ENCODE measurements at places on chromosomes 1 and 21.
A peak's percentile ranks its signal among the peaks of the same experiment; 100 is the strongest.

DNA sequence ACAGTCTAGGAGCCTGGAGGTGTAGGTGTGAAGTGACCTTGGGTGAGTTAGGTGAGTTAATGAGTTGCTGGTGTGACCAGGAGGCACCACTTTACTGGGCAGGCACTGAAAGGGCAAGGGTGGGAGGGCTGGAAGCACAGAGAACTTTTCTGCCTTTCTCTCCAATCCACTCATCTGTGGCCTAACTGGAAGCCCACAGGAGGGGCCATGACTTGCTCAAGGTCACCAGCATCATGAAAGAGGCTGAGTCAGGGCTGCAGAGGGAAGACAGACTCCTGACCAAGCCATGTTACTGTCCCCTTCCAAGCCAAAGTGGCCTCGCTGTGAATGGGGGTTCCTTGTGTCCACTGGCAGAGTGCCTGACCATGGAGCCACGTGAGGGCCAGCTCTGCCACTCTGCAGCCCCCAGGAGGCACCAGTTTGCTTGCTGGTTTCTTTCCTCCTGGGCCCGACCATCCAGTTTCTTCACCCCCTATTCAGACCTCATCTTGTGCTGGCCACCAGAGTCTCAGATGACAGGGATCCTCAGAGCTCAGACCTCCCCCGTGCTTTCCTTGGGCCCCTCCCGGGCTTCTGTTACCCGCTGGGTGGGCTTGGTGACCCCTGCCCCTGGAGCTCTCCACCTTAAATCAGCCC is 4.3 kb upstream of the BSND start:
- no peak for DNase-seq

DNA sequence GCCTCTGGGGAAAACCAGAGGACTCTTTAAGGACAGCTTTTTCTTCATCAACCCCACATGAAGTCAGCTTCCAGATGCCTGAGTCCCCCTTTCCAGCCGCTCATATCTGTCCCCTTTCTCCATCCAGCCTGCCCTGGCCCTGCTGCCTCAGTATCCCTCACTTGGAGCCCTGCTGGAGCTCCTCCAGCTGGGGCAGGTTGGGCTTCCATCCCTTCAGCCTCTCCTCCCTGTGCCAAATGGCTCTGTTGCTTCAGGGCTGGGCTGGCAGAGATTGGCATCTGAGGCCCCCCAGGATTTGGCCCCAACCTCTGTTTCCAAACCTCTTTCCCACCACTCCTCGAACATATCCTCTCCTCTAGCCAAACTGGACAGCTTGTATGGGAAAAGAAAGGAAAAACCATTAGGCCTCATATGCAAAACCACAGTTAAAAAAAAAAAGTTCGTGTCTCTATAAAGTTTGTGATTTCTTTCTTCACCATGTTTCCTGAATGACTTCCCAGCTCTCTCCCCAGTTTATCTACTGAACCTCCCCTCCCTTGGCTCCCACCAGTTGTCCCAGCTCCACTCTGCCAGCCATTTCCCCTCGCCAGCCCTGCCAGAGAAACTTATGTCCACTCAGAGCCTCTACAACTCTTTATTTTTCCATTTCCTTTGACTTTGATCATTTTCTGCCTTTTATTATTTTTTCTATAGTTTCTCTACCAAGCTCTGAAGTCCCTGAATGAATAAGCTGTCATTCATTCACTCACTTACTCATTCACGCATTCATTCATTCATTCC is 217.9 kb downstream of the FOXD2 start:
- no peak for DNase-seq

DNA sequence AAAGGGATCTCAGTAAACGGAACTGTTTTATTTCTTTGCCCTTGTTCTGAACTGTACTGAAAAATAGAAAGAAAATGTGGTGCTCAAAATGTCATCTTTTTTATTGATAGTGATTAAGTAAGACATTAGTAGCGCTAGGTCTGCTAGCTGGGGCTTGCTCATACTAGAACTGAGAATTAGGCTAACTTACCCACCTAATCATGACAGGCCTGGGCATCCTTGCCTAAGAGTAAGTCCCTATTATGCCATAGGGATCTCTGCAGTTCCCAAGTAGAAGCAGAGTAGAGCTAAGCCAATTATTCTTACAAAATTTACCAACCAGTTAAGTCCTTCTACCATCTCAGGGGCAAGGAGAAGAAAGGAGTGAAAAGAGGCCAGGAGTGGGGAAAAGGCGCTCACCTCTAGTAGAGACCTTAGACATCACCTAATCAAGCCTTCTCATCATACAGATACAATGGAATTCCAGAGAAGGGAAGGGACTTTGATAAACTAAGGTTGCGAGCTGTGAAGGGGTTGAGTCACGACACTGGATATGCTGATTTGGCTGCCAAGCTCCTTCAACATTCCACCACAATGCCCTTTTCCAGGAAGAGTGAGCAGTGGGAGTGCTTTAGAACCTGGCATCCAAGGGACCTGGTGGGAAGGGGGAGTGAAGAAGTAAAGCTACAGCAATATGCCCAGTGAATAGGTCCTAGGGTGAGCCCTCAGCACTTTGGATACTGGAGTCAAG is 27.7 kb upstream of the RPTN start:
- no peak for DNase-seq

- DNase-seq, result peak; percentile 17
These were observed 8.9 kb upstream of the LEMD1 start for GRCh38 chr1:205430696-205431305.

DNA sequence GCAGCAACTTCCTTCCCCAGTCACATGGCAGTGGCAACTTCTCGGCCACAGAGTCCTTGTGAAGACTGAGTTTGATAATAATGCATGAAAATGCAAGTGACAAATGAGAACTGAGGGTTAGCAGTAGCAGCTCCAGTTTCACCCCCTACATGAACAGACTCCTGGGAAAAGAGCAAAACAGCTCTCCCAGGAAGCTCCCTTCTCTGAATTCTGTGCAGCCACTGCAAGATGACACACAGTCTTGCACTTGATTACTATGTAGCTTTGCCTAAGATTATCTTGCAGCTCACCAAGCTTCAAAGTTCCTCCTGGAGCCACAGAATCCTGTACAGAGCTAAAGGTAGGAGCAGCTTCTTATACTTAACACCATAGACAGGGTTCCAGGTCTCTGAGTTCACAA is 4.7 kb downstream of the PGBD5 start:
- no peak for DNase-seq

- no peak for DNase-seq
These were observed 14.6 kb upstream of the PTGFRN start for GRCh38 chr1:116895073-116895472.

DNA sequence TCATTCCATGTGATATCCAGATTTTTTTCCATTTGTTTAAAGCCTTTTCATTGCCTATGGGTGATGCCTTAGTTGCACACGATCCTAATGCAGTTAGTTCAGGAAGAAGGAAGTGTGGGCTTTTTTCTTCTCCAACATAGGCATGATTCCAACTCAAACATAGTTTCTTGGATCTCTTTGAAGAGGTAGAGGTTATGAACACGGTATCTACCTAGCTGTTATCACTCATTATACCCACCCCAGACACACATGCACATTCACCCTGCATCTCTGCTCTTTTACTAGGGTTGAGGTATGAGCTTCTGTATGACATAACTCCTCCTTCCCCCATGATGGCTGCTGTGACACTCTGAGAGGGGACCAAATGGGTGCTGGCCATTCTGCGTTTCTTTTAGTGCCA is 122.1 kb upstream of the ZNF648 start:
- DNase-seq, result no peak

DNA sequence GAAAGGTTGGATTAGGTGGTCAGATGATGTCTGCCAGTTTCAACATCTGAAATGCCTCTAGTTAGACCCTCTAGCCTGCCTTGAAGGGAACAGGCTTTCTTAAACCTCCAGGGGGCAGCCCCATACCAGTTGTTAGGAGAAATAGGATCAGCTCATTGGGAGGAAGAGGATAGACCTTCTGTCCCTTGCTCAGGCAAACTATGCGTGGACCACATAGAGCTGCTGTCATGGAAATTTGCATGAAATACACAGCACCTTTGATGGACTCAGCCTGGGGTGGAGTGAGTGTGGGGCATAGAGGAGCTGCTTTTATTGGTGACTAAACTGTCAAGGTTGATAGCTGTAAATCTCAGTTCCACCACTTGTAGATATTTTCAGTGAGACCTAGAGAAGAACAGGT is 38.4 kb upstream of the SPAG17 start:
- no peak for DNase-seq

DNA sequence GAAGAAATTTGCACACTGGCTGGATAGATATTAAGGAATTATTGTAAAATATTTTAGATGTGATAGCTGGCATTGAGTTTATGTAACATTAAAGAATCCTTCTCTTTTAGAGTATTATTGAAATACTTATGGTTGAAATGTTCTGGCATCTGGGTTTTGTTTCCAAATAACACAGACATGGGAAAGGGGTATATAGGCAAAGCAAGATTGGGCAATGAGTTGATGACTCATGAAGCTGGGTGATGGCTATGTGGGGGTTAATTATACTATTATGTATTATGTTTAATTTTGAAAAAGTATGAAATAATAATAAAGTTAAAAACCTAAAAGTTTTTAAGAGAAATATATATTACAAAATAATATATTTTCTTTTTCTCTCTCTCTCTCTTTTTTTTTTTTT is 12.5 kb upstream of the PTPN14 start:
- no peak for DNase-seq

DNA sequence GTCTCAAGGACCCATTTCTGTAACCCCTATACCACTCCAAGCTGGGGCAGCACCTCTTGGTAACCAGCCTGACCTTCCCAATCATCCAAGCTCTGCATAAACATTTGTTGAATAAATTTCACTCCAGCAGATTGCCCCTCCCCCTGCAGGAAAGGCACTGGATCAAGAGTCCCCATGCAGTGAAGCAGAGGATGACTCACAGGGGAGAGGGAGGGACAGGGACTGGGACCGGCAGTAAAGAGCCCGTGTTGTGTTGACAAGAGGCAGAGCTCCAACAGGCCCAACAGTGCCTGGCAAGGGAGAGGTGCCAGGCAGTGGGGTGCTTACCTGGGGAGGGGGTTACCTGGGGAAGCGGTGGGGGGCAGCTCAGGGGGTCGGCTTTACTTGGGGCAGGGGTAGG is 32.3 kb downstream of the SLC9A1 start:
- DNase-seq, result no peak

GRCh38 chr1:156577550-156577949 is 2.0 kb upstream of the TTC24 start:
- DNase-seq, result no peak

GRCh38 chr1:230696722-230697437 is 17.0 kb downstream of the AGT start:
- DNase-seq, result no peak

DNA sequence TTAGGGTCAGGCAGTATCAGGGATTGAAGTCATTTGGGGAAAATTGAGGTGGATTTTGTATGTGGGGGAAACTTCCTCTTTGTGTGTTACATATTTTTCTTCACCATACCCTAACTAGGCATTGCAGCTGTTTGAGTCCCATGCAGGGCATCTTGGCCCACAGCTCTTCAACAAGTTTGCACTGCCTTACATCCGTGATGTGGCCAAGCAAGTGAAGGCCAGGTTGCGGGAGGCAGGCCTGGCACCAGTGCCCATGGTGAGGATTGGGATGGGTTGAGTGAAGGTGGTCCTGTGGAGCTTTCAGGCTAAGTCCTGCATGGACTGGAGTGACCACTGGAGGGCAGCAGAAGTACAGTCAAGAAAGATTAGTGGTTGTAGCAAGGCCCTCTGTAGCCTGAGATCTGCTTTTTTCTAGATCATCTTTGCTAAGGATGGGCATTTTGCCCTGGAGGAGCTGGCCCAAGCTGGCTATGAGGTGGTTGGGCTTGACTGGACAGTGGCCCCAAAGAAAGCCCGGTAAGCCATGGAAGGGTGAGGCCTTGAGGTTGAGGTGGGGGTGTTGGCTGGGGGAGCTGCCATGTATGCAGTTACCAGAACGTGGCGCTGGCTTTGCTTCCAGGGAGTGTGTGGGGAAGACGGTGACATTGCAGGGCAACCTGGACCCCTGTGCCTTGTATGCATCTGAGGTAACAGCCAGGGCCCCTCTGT is 2.4 kb downstream of the UROD start:
- DNase-seq, result peak; percentile 60

- DNase-seq, result no peak
These were observed 68.7 kb upstream of the C1orf105 start for GRCh38 chr1:172351754-172352161.

DNA sequence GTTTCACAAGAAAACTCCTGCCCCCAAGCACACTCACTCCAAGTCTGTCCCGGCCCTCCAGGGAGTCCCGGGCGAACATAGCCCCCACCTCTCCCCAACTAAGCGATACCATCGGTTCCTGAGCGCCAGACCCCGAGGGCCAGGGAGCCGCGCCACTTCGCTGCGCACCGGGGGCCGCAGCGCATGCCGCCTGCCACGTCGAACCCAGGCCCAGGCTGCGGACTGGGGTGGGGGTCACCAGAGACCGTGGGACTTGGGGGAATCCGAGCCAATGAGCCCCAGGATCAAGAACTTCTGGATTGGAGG is 801 bp downstream of the RSPO1 start:
- DNase-seq, result no peak

DNA sequence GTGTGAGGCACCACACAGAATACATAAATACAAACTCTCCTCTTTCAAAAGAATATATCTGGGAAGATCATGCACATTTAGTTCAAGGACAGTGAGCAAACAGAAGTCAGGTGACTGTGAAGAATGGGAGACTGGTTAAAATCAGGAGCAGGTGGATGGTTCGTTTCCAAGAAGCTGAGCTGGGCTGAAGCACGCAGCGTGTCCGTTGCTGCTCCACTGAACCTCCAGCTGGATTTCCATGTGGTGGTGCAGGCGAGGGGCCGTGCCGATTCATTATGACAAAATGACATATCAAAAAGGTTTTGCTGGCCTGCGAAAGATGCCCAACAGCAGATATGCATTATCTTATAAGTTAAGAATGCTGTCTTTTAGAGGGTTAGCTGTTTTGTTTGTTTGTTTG is 66.0 kb downstream of the OLIG1 start:
- DNase-seq, result no peak

- DNase-seq, result no peak
These were observed 2.6 kb upstream of the RORC start for GRCh38 chr1:151834239-151834638.

GRCh38 chr21:43815107-43815613 is 25.8 kb downstream of the RRP1 start:
- DNase-seq, result no peak

DNA sequence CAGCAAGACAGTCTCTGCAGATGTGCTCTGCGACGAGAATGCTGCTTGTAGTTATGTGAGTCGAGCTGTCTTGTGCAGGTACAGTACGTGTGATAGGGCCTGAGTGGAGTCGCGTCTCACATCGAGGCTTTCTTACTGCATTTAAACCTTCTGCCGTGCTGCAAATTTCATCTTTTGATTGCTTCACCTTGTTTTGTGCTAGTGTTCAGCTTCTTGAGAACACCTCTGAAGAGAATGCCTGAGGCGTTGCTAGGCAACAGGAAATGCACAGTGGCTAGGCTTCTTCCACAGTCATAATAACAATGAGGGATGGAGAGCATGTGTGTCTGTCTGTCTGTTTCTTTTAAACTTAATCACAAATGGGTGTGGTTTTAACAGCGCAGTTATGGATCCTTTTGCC is 52.9 kb downstream of the MRPS6 start:
- no peak for DNase-seq

GRCh38 chr21:15199414-15200383 is 134.9 kb upstream of the NRIP1 start:
- no peak for DNase-seq
